Dorsolateral prefrontal cortex (tissue), 122 donors: ENCODE measurements at places on chromosomes 11 and 22. TPM values are rescaled to one million over a fixed set of nuclear protein-coding genes. Genes with fewer than 3 reads are reported as not detected.

Gene MACROD1
- total RNA-seq, result 43.8 TPM

Gene DERL3
- total RNA-seq, result 3.3 TPM

- DNase-seq, result no peak
These were observed 1.2 kb upstream of the CASTOR1 start for GRCh38 chr22:30290342-30291057.

DNA sequence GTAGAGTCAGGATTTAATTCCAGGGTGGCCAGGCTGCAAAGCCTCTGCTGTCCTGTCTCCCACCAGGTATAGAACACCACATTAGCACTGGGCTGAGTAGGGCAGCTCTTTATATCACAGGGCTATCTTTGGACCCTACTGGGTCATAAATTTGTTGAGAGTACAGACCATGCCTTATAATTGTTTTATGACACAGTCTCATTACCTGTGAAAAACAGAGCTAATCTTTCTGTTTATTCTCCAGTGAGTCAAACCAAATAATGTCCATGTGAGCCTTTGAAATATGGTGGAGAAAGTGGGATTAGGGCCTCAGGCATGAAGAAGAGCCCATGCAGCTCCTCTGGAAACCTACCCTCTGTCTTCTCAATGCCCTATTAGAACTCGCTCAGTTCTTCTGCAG lies 49.6 kb upstream of the KIRREL3 start:
- DNase-seq, result no peak

- DNase-seq, result no peak
These were observed 49.6 kb upstream of the ME3 start for GRCh38 chr11:86722006-86722405.

DNA sequence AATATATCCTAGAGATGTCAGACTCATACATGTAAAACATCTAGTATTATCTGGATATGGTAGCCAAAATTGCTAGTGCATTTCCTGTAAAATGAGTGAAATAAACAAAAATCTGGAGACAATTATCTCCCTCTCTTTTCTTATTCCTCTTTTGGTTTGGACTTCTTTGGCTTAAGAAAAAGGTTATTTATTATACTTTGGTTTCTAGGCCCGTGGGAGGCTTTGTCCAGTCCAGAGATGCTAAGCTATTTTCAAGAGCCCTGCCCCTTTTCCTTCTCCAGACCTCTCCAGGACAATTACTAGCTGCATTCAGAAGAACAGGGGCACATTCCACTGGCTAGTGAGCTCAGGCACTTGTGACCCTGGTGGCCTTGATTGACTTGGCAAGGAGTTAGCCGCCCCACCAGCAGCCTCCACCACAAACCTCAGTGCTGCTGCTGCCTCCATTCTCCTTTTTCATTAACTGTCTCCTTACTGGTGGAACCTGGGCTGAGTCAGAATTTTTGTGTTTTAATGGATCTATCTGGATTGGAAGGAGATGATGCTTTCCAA lies 747.3 kb upstream of the TENM4 start:
- DNase-seq, result no peak

- peak; percentile 63 for DNase-seq
These were observed 15.8 kb downstream of the BLID start for GRCh38 chr11:122100037-122100755.

GRCh38 chr11:26599425-26599824 lies 27.4 kb upstream of the MUC15 start:
- no peak for DNase-seq

- no peak for DNase-seq
These were observed 19.4 kb downstream of the SYTL2 start for GRCh38 chr11:85791409-85791990.

GRCh38 chr22:26374391-26375026 lies 54.6 kb upstream of the ASPHD2 start:
- DNase-seq, result no peak

- DNase-seq, result no peak
These were observed 526 bp downstream of the C1QTNF6 start for GRCh38 chr22:37187552-37187890.

- no peak for DNase-seq
These were observed 679.9 kb upstream of the CCDC179 start for GRCh38 chr11:23540101-23540561.

GRCh38 chr22:42948294-42948693 lies 66.7 kb downstream of the PACSIN2 start:
- no peak for DNase-seq

- DNase-seq, result no peak
These were observed 34.9 kb downstream of the SCUBE1 start for GRCh38 chr22:43308060-43308830.

DNA sequence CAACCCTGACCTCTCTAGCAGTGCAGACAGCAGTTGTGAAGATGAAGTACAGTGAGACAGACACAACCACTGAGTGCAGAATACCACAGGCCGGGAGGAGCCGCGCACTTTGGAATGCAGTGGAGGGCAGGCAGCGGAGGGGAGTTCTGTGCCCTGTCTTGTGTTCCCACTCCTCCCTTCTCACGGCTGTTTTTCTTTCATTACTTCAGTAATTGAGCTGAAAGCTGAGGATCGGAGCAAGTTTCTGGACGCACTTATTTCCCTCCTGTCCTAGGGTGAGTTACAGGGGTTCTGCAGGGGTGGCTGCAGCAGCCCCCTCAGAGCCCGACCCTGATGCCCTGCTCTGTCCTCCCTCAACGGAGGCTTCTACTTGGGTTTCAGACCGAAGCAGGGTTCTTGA lies 5.6 kb downstream of the CLDN5 start:
- no peak for DNase-seq

DNA sequence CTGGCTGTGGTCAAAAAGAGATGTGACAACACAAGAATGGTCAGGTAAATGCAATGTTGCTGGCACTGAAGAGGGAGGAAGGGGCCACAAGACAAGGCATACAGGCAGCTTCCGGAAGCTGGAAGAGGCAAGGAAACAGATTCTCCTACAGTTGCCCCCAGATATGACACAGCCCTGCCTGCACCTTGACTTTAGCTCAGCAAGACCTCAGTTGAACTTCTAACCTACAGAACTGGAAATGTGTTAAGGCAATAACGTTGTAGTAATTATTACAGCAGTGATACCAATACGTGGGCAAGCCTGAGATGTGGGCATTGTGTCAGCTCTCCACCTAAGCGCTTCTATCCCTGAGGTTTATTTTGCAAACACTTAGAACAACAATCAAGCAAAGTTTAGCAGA lies 4.2 kb upstream of the KIAA0930 start:
- no peak for DNase-seq
